Stimulated activated naive CD4-positive, alpha-beta T cell treated with Interleukin-2 at 50 U/mL for 16 hours (primary cell): ENCODE measurements at places on chromosomes 3 and 15.

GRCh38 chr3:90128391-90128790, 1021.0 kb downstream of the EPHA3 start:
- DNase-seq, result no peak

DNA sequence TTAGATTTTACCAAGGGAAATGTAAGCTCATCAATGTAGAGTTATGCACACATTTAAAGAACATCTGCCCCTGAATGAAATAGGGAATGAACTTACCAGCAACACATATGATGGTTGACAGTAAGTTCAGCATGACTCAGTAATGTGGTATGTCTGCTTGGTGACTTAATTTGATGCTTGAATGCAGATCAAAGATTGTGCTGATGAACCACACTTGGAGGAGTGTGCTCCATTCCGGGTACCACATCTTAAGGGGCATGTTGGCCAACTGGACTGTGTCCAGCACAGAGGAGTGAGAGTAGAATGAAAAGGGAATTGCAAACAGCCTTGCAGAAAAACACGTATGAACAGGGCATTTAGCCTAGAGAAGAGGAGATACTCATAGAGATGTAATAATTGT, 171.0 kb upstream of the RARB start:
- no peak for DNase-seq

GRCh38 chr3:18344306-18345014, 80.7 kb downstream of the SATB1 start:
- no peak for DNase-seq

DNA sequence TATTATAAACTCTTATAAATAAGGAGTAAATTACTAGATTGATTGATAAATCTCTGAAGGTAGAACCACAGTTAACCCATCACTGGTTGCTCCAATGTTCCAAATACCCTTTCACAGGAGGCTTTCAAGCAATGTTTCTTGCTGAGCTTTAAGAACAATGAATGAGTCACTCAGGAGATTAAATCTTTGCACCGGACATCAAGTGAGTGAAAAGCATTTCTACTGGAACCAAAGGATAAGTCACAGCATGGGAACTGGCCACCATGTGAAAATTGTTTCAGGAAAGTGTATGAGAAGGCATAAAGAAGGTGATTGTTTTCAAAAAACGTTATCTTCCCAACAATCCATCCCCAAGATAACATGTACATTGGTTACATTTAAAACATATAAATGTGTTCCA, 90.6 kb downstream of the CNTN3 start:
- no peak for DNase-seq

- DNase-seq, result no peak
These were observed 2.0 kb downstream of the TMEM158 start for GRCh38 chr3:45223889-45224727.

GRCh38 chr3:58068122-58068809, 60.0 kb downstream of the FLNB start:
- DNase-seq, result no peak

DNA sequence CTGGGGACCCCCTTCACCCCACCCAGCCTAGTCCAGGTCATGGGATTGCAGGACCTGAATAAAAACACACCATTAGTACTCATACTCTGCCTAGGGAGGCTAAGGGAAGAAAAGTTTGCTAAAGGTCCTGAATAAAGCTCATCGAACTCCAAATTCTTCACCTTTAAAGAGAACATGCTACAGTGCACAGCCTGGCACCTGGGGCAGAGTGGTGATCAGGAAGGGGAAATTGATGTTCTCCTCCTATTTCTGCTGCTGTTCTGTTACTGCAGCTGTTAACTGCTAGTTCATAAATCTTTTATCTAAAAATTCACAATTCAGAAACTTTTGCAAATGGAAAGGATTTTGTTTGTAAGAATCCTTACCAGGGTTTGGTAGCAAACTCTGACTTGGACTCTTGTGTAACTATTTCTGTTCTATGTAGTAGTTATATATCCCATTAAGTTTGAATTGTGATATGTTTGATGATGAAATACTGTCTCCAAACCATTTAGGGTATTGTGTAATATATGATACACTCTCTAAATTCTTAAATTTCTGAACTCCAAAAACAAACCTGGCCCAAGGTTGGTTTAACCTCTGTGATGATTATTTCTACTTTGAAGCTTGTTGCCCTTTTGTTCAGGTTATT, 27.9 kb downstream of the MCTP2 start:
- DNase-seq, result no peak

DNA sequence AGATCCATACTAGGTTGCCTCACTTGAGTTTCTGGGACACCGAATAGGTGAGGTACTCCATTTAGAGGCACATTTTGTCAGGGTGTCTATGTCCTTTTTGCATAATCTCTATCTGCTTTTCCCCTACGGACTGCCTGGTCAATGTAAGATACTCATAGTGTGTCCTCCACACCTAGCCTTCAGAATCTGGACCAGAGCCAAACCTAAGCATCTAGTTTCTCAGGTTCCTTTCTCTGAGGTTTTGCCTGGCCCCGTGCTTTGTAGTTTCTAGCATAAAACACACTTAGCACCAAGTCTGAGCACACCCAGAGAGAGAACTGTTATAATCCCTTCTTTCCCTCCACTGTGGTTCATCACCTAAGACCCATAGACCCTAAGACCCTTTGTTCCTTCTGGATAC, 105.9 kb upstream of the MLF1 start:
- DNase-seq, result no peak

DNA sequence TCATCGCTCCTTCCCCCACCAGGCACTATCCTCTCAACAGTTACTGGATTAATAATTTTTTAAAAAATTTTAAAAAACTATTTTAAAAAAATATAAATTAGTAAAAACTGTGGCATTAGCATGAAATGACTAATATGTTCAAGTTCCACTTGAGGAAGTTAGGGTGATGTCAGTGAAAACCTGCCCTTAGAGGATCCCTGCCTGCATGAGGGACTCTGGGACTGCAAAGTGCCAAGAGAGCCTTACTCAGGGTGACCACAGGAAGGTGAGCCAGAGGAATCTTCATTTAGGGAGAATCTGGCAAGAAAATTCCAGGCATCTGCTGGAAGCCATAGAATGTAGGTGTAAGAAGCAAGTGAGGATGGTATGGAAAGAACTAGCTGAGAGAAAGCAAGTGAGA, 157.7 kb upstream of the BCL6 start:
- no peak for DNase-seq

DNA sequence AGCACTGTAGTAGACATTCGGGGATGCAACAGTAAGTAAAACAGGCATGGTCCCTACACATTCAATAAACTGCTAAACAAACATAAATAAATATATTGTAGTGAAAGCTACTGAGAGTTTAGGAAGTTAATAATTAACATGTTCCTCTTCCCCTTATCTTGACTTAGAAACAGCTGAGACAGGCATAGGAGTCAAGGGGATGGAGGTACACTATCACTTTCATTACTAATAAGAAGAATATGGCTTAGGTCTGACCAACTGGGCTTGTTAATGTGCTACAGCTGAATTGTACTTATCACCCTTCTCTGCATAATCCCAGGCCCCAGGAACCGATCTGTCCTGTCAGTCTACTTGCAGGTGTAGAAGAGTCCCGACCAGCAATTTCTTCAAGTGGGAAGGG, 116.3 kb upstream of the DAZL start:
- DNase-seq, result no peak

GRCh38 chr15:85854345-85855097, 59.8 kb upstream of the KLHL25 start:
- DNase-seq, result peak; percentile 3

GRCh38 chr3:149902498-149903139, 68.1 kb downstream of the PFN2 start:
- no peak for DNase-seq

DNA sequence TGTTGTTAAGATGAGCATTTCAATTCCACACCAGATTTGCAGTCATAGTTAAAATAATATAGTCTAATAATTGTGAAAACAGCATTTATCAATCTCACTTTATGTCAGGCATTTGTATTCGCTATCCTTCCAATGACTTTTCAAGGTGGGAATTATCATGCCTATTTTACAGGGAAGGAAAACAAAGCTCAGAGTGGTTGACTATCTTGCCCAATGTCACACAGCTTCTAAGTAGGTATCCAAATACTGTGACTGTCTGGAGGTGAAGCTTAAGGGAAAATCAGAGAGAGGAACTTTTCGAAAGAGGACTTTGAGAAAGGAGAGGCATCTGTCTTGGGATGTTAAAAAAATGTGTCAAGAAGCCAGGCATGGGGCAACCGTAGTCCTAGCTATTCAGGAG, 443.1 kb downstream of the FOXP1 start:
- DNase-seq, result no peak

GRCh38 chr15:58463815-58464650, 32.2 kb downstream of the LIPC start:
- DNase-seq, result no peak

DNA sequence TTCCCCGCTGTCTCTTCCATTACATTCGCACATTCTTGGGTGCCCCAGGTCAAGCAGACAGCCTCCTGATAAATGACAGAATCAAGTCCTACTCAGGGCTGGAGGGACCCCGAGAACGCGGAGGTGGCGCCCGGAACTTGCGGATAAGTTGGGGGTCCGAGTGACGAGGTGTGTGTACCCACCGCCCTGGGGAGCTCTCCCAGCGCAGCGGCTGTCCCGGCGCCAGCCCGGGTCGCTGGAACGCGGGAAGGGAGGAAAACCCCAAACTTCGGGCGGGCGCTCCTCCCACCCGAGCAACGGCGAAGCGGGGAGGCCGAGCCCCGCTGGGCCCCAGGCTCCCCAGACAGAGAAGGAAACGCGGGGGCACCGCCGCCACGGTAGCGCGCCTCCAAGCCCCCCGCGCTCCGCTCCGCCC, 550 bp downstream of the CLN6 start:
- no peak for DNase-seq

GRCh38 chr3:178451799-178452198, 84.4 kb upstream of the KCNMB2 start:
- no peak for DNase-seq

DNA sequence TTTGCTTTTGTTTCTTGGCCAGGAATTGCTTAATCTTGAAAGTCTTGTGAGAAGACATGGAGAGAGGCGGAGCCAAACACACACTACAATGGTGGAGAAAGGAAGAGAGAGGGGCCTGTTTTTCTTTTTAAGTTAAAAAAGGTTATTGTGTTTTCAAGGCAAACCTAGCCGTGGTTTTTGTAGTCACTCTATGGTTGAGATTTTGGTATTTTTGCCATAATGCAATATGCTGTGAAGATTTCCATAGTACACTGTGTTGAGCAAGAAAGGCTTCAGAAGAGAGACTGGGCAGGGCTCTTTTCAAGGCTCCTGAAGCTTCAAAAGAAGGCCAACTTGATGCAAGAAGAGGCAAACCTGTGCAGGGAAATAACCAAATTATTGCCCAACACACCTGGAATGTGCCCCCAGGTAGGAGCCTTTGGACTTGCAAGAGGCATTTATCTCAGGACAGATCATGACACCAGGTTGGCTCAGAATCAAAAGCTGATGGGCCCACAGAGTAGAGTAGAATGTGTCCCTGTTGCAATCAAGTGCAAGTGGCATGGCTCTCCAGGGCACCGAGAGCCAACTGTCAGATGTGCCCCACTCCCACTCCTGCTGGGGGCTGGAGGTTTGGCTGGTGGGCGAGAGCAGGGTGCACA, 22.1 kb downstream of the AMOTL2 start:
- no peak for DNase-seq

- DNase-seq, result peak; percentile 23
These were observed 36.0 kb upstream of the COLQ start for GRCh38 chr3:15557511-15557946.

GRCh38 chr3:57729334-57730045, 26.6 kb upstream of the SLMAP start:
- no peak for DNase-seq

- DNase-seq, result no peak
These were observed 759 bp downstream of the AMOTL2 start for GRCh38 chr3:134373271-134374104.

GRCh38 chr3:1232276-1232675, 139.5 kb downstream of the CNTN6 start:
- DNase-seq, result no peak

DNA sequence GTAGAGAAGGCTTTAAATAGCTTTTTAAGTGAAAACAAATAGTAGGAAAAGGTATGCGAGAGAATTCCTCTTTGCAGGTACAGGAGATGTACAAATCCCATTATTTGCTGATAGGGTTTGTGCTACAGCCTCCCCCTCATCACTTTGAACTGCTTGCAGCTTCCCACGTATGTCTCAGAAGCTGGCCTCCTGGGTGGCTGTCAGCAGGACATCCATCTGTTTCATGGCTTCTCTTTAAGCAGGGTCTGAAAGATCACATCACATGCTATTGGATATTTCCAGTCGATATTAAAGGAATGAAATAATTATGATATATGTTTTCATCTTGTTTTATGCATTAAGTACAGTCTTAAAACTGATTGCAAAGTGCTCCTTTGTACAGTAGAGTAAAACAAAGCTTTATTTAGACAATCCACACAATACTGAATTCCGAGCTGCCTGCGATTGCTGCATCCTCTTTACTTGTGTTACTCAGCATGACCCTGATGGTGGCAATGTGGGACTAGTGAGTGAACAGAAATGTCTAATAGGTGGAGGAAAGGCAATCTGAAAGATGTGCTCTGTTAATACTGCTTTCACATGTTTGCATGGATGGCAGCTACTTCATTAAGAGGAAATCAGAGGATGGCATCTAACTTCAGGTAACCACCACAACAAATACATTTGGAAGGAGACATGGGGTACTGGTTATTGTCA, 930.6 kb upstream of the SEMA6D start:
- no peak for DNase-seq

DNA sequence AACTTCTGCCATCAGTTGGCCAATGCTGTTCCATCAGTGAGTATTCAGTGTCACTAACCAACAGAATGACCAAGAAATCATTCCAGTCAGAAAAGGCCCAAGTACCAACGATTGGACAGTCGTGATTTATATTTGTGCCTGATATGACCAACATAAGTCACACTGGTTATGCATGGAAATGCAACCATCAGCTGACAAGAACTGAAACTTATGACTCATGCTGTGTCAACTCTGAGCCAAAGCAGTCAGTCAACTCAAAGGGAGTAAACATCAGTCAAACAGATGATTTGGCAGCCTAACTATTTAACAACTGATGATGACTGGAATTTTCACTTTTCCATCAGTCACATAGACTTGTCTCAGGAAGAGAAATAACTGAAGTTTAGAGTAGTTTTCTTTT, 142.4 kb downstream of the ANXA2 start:
- DNase-seq, result peak; percentile 1

GRCh38 chr15:42879443-42879842, 41.1 kb downstream of the TTBK2 start:
- DNase-seq, result no peak

- DNase-seq, result no peak
These were observed 8.8 kb downstream of the SLC51A start for GRCh38 chr3:196225086-196225485.

GRCh38 chr3:41907330-41908073, 54.4 kb downstream of the ULK4 start:
- DNase-seq, result no peak

DNA sequence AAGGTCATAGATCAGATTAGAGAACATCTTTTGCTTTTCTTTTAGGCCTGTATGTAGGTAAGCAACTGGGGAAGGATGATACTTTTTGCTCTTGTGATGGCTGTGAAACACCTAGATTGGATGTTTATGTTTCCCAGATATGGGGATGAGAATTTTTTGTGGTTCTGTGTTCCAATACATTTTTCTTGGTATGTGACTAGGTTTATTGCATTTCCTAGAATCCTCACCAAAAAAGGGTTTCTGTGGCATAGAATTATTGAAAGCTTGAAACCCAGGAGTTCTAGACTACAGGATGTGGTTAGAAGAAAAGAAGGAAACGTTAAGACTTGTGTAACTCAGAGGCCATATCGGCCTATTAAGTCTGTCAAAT, 25.8 kb downstream of the OXNAD1 start:
- DNase-seq, result no peak
